ENCODE measurements at places on chromosomes 11 and 22.

DNA sequence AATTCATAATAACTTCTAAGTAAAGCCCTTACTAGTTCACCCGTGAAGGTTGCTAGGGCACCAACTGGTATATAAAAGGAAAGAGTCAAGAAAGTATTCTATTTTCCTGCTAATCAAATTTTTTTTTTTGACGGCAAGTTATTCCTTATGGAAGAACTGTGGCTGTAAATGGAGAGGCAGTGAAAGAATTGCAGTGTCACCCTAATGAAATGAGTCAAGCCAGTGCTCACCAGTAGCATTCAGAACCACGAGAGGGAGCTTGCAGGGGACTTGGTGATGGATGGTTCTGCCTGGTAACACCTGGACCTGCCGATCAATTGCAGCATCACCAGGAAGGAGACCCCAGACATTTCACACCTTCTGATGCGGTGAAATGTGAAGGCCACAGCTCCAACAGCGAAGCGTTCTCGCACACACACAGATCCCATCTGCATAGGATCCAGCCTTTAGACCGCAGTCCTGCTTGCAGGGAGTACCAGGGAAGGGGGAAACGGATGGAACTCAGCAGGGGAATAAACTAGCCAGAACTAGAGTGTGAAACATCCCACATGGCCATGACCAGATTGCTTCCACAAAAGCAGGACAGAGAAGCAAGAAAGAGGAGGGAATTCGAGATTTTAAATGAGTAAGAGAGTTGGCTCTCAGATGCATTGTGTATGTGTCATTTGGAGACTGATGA lies 326.2 kb downstream of the TBC1D22A start:
- DNase-seq: no peak

DNA sequence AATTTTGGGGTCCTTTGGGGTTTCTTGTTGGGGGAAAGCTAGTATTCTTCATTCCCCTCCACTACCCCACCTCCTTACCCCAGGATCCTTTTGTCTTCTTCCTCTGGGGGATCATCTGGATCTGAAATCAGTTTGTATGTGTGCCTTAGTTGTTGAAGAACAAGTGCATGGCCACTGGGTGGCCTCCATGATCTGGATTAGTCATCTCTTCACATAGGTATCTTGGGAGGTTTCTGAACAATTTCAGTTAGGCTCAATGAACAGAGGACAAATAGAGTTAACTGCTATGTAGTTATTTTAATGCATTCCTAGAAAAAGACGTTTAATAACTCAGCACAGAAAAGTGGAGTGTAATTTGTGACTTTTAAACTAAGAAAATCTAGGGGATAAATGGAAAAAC lies 7.1 kb upstream of the VWA5A start:
- DNase-seq: no peak

DNA sequence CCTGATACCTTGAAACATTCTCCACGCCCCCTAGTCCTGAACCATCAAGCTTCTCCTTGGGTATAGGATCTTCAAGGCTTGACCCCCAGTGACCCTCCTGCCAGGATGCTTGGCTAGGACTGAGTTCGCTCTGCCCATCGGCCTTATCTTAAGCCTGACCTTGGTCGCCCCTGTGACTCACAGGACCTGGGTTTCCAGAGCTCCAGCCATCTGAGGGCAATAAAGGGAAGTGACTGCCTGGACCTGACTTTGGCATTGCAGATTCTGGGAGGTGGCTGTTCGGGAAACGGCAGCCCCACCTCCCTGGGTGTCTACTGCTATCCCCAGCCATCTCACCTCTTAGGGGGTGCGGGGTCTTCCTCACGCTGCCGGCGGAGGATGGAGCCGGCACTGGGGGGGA lies 15.4 kb downstream of the CARD10 start:
- no peak for DNase-seq

DNA sequence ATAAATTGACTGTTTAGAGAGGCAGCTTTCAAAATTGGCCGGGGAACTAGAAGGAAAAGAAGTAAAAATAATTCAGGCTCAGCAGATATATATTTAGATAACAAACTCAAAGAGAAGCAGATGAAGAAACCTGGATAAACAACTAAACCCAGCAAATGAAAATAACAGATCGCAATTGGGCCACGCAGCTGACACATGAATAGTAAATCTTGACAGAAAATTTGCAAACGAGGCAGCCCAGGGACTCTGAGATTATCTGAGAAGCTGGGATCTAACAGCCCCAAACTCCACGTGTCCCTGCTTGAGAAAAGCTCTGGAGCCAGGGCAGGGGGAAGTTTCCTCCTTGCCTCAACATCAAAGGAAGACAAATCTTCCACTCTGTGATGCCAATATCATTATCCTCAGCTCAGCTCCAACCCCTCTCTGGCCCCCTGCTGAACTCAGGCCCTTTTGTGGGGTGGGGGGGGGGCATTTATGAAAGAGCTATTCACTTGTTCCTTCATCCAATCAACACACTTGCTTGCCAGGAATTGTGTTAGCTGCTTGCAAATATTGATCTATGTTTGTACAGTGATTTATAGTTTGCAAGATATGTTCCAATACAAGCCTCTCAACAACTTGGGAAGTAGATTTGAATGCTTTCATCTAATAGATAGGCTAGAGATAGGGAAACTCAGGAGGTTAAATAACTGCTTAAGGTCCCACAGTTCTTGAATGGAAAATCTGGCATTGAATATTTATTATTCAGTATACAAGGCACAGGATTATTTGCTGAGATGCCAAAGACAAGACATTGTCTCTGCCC lies 72.5 kb upstream of the C11orf87 start:
- DNase-seq: no peak

GRCh38 chr11:62479631-62480201 lies 60.9 kb downstream of the SCGB1A1 start:
- no peak for DNase-seq

GRCh38 chr11:128492461-128492860 lies 94.9 kb downstream of the ETS1 start:
- DNase-seq: no peak

- no peak for DNase-seq
These were observed 113.4 kb downstream of the TRPC6 start for GRCh38 chr11:101470419-101470818.

GRCh38 chr11:120185706-120186455 lies 25.0 kb upstream of the OAF start:
- DNase-seq: no peak

DNA sequence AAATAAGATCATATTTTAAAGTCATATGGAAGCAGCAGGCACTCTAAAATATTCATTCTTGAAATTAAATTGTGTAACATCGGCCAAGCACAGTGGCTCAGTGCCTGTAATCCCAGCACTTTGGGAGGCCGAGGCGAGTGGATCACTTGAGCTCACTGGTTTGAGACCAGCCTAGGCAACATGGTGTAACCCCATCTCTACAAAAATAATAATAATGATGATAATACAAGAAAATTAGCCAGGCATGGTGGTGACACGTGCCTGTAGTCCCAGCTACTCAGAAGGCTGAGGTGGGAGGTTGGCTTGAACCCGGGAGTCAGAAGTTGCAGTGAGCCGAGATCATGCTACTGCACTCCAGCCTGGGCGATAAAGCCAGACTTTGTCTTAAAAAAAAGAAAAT lies 77.4 kb downstream of the TRIM29 start:
- no peak for DNase-seq

DNA sequence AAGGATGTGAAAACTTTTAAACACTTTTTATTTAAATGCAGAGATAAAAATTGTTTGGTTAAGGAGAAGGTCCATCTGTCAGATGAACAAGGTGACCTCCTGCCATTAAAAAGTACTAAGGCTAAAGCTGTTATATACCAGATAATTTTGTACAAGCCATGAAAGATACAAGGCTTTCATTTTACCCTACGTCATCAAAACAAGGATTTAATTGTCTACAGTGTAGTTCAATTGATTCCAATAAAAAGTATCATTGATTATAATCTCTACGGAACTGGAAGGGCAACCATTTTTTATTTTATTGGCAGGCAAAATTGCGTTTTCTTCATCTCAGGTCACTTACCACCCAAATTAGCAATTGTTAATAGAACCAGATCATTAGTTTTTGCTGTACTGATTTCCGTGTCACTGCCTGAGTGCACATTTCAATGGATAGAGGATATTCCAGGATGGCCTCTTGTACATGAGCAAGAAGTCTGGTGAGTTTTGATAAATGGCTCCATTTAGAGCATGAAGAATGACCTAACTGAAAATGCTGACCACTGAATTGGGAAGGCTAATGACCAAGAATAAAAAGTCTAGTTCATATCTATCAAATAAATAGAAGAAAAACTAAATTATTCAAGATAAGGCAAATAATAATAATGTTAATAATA lies 564.9 kb downstream of the JRKL start:
- DNase-seq: no peak

DNA sequence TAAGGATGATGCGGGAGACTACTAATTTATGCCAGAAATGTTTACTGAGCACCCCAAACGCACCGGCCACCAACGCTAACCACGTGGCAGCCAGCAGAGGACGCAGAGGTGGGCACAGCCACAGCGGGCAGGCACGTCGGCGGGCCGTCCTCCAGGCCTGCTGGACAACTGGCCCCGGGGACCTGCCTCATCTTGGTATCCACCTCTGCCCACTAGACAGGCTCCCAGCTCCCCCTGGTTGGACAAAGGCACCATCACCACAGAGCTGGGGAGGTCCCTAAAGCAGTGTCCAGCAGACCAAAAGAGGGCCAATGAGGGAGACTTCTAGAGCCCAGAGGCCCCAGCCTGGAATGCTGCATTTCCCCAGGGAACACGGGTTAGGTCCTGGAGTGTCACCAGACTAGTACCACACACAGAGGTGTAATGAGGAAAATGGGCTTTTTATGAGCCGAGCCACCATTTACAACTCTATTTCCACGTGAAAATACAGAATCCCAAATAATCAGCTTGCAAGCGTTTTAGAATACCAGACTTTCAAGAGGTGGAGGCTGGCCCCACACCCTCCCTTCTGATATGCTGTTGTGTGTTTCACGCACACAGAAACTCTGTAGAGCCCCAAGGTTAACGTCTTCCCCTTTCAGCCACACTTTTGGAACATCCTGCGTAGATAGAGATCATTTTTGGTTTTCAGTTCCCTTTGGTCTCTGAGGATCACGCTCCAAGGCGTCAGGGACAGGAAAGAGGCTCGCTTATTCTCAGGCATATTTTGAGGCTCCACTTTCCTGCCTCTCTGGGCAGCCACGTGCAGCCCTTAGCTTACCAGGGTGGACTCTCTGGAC lies 23.7 kb upstream of the BID start:
- DNase-seq: no peak

DNA sequence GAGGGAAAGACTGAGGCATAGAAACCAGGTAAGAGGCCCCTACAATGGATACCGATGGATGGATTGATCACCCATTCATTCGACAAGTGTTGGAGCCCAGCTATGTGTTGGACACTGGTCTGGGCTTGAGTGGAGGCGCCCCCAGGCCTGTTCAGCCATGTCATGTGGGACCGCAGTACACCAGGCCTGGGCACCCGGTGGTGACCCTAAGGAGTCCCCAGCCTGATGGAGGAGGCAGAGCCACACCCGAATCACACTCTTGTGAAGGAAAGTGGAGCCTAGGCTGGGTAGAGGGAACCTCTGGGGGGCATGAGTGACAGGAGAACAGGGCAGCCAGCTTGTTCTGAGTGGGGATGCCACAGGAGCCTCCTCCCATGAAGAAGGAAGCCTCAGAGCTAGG lies 10.2 kb downstream of the CACNA1I start:
- DNase-seq: no peak

- DNase-seq: no peak
These were observed 4.8 kb upstream of the NUP98 start for GRCh38 chr11:3802011-3802790.

Measured in mucosa of gallbladder (tissue), 1 donor.